ENCODE measurements at places on chromosomes 1 and 21. TPM values are rescaled to one million over a fixed set of nuclear protein-coding genes. Genes with fewer than 3 reads are reported as not detected.

The TFF3 gene
- 4.2 TPM for total RNA-seq

The EPHA2 gene
- 33.0 TPM for total RNA-seq

The C1QB gene
- 592 TPM for total RNA-seq

The OXCT2 gene
- 4.5 TPM for total RNA-seq

The CLCA1 gene
- not detected for total RNA-seq

The KIF21B gene
- total RNA-seq = 0.84 TPM

The PINK1 gene
- 134 TPM for total RNA-seq

The MTARC2 gene
- 40.5 TPM for total RNA-seq

The CCDC185 gene
- not detected for total RNA-seq

The C1QC gene
- 130 TPM for total RNA-seq

The INAVA gene
- not detected for total RNA-seq

The GBP1 gene
- 51.8 TPM for total RNA-seq

The GPR25 gene
- not detected for total RNA-seq

The SYCP1 gene
- total RNA-seq = not detected

The TMEM50B gene
- 77.7 TPM for total RNA-seq

The BCAS2 gene
- 35.4 TPM for total RNA-seq

The LRRC39 gene
- 0.44 TPM for total RNA-seq

The UBXN10 gene
- total RNA-seq = under 0.01 TPM

The SPATA17 gene
- total RNA-seq = 0.98 TPM

The GUCA2B gene
- total RNA-seq = not detected

The PEAR1 gene
- 51.4 TPM for total RNA-seq

The CD53 gene
- 45.0 TPM for total RNA-seq

The FALEC gene
- not detected for total RNA-seq

The PLA2G2A gene
- total RNA-seq = 509 TPM

The RGS4 gene
- 0.30 TPM for total RNA-seq

The NMNAT2 gene
- 1.0 TPM for total RNA-seq

The OR6N1 gene
- not detected for total RNA-seq

The MAP1LC3C gene
- 51.3 TPM for total RNA-seq

The FCRL6 gene
- 1.9 TPM for total RNA-seq

The TRAF3IP3 gene
- total RNA-seq = 2.5 TPM

The ATF6 gene
- 35.4 TPM for total RNA-seq

The UTS2 gene
- total RNA-seq = not detected

The TMPRSS15 gene
- total RNA-seq = not detected

The RGS18 gene
- total RNA-seq = 5.9 TPM

The B3GALT5 gene
- not detected for total RNA-seq

The ACKR1 gene
- 363 TPM for total RNA-seq

The PM20D1 gene
- 6.7 TPM for total RNA-seq

The HTR1D gene
- total RNA-seq = 0.63 TPM

The KIF2C gene
- not detected for total RNA-seq

The APOBEC4 gene
- total RNA-seq = not detected

The OR2L3 gene
- 1.1 TPM for total RNA-seq

The WDR64 gene
- not detected for total RNA-seq

The GBP3 gene
- 25.8 TPM for total RNA-seq

The HDAC1 gene
- total RNA-seq = 40.4 TPM

The LCE2C gene
- not detected for total RNA-seq

The DEDD gene
- total RNA-seq = 29.7 TPM

The ERVH48-1 gene
- total RNA-seq = not detected

The PWP2 gene
- total RNA-seq = 4.7 TPM

The FBXO44 gene
- total RNA-seq = 59.4 TPM

The PRELP gene
- 291 TPM for total RNA-seq

The CRABP2 gene
- 13.2 TPM for total RNA-seq

The KIF26B gene
- total RNA-seq = 1.4 TPM

The STRIP1 gene
- total RNA-seq = 43.5 TPM

The DNAH14 gene
- total RNA-seq = 6.5 TPM

The MYBPH gene
- not detected for total RNA-seq

The LMOD1 gene
- total RNA-seq = 165 TPM
